ENCODE measurements at places on chromosomes 3 and 15.
A peak's percentile ranks its signal among the peaks of the same experiment; 100 is the strongest.

GRCh38 chr3:60967141-60967540 is 284.1 kb downstream of the FHIT start:
- no peak for DNase-seq

DNA sequence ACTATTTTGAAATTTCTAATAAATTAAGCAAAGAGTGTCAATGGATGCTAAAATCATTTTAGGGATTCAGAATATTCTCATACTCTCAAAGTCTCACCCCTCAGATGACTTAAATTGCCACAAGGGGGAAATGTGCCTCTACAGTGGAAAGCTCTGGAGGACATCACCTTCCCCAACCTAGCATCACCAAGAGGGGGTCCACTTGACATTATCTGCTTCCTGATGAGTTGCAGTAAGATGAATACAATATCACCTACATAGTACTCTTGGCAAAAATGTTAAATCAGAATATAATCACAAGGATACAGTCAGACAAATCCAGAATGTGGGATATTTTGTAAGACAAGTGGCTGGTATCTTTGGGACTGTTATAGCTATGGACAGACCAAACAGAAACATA is 290.1 kb downstream of the MFSD1 start:
- DNase-seq, result no peak

DNA sequence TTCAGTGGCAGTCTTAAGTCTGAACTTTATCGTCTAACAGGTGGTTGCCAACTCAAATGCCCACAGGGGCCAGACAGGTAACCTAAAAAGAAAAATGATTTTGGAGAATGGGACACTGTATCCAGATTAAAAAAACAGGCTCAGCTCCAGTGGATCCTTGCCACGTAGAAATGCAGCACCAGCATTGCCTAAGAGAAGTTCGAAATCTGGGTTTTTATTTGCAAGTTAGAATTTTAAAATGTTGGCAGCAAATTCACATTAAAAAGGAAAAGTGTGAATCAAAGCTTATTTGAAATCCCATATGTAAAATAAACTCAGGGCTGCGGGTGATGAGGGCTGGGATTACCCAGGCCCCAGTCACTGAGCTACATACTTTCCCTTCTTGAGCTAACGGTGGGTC is 408.5 kb upstream of the SUCLG2 start:
- DNase-seq, result no peak

DNA sequence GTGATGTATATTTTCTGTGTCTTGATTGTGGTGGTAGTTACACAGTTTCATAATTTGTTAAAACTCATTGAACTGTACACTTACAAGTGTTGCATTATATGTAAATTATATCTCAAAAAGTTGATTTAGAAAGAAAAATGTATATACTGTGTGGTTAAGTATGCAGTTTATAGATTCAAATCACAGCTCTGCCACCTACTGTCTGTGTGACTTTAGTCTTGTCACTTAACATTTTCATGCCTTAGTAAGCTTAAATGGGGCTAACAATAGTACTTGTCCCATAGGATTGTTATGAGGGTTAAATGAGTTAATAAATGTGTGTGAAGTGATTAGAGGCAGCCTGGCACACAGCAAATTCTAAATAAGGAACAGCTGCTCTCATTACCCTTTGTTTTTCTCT is 120.9 kb upstream of the P2RY1 start:
- no peak for DNase-seq

GRCh38 chr3:44861412-44862225 is at the start of gene TMEM42:
Gene TMEM42, plus strand, starts transcription at chr3:44861912. Its CDS starts 13 bp downstream, at chr3:44861925.
- DNase-seq, result peak; percentile 89

DNA sequence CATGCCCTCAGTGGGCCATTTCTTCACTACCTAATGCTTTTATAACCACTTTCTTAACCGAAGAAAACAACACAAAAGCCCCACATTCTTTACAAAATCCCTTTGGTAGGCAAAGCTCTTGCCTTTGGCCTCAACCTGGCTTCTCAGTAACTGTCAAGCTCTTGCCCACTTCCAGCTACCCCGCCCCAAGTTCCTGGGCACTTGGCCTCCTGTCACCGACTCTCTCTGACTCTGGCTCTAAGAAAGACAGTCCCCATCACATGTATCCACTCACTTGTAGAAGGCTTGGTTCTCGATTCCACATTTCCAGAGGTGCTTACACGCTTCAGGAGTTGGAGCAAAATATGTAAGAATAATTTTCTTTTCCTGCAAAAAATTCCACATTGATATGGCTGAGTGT is 61.1 kb downstream of the WDR76 start:
- no peak for DNase-seq

DNA sequence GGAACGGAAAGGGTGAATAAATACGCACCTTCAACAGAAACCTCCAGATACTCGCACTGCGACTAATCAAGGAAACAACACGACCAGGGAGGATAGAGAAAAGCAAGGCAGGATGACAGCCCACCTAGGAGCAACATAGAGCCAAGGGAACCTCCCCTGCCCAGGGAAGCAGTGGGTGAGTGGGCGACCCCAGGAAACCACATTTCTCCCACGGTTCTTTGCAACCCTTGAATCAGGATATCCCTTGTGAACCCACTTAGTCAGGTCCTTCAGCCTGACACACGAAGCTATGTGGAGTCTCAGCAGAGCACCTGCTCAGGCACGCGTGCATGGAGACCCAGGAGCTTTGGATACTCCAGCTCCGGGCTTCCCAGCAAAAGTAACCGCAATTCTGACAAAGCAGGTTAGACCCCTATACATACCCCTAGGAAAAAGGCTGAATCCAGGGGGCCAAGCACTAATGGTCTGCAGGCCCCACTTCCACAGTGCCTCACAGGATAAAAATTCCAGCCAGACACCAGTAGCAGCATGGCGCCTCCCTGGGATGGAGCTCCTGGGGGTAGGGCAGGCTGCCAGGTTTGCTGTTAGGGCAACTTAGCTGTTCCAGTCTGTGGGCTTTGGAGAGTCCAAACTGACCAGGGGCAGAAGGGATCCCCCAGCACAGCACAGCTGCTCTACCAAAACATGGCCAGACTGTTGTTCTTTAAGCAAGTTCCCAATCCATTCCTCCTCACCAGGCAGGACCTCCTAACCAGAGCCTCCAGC is 38.4 kb upstream of the PXYLP1 start:
- no peak for DNase-seq

GRCh38 chr3:30826531-30826942 is 67.9 kb downstream of the GADL1 start:
- no peak for DNase-seq

- DNase-seq, result no peak
These were observed 77.2 kb downstream of the CEMIP start for GRCh38 chr15:80856400-80856799.

DNA sequence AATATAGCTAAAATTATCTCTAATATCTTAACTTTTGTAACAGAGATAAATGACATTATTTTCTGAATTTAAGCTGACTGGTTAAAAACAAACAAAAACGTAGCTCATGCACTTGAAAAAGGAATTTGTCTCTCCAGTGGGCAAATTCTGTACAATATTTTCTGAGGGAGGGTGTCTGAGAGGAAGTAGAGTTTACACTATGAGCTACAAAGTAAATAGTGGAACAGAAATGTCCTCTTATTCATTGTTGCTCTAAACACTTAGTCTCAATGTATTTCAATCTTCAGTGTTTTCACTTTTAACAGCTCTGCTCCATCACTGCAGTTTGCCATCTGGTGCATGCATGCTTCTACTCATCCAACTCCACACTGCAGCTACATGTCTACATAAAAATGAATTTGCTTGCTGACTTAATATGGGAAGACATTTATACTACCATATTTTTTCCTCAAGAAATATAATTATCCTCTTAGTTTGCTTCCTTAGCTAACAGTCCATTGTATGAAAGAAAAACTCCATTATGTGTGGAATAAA is 817.4 kb upstream of the LMCD1 start:
- DNase-seq, result no peak

- no peak for DNase-seq
These were observed 141.7 kb downstream of the RPLP1 start for GRCh38 chr15:69593981-69594966.

DNA sequence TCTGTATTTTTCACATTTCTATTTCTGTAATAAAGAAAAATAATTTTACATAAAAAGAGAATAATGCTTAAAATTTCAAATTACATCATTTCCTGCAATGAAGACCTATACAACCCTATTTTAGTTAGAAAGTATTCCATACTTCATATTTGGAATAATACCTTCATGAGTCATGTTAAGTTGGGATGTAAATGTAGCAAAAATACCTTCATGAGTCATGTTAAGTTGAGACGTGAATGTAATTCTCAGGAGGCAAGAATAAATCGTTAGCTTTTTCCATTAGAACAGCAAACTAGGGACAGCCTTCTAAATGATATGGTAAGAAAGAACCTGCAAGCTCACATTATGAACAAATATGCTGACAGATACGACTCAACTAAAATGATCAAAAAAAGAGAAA is 91.9 kb downstream of the NAALADL2 start:
- no peak for DNase-seq

DNA sequence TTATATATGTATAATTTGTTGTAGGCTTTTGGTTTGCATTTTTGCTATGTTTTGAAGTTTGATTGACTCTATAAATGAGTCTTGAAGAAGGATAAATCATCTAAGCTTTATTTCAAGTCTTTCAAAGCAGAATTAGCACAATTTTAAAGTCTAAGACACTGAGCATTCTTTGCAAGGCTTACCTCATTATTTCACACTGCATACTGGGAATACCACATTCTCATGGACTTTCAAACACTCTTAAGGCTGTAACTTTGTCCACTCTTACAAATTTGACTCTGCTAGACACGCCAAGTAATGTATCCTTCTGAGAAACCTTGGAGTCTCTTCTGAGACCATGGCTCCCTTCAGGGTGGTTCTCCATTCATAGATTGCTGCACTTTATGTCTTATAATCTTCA is 281.3 kb upstream of the COL8A1 start:
- DNase-seq, result no peak

GRCh38 chr15:75090388-75090734 is 67.0 kb downstream of the PPCDC start:
- no peak for DNase-seq

GRCh38 chr3:194941360-194941955 is 255.8 kb downstream of the FAM43A start:
- no peak for DNase-seq

GRCh38 chr15:42020713-42021273 is at the start of gene PLA2G4E:
Gene PLA2G4E, minus strand, starts transcription at chr15:42021042. Its CDS starts 12 bp downstream, at chr15:42021030.
- no peak for DNase-seq

- DNase-seq, result no peak
These were observed 76.8 kb downstream of the IMPG2 start for GRCh38 chr3:101243285-101244211.

DNA sequence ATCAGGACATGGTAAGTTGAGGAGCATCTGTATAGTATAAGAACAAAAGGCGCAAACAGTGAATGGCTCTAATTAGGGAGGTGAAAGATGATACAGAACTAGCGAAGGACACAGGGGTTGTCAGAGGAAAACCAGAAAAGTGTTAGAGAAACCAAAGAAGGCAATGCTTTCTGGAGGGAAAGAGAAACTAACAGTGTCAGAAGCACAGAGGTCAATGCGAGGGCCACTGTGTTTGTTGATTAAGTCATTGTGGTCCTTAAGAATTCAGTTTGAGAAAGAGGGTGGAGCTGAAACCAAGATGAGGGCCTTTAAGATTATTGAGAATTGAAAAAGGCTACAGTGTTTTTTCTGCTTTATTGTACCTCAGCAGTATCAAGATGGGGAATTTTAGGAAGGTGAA is 28.8 kb downstream of the ATG7 start:
- no peak for DNase-seq

DNA sequence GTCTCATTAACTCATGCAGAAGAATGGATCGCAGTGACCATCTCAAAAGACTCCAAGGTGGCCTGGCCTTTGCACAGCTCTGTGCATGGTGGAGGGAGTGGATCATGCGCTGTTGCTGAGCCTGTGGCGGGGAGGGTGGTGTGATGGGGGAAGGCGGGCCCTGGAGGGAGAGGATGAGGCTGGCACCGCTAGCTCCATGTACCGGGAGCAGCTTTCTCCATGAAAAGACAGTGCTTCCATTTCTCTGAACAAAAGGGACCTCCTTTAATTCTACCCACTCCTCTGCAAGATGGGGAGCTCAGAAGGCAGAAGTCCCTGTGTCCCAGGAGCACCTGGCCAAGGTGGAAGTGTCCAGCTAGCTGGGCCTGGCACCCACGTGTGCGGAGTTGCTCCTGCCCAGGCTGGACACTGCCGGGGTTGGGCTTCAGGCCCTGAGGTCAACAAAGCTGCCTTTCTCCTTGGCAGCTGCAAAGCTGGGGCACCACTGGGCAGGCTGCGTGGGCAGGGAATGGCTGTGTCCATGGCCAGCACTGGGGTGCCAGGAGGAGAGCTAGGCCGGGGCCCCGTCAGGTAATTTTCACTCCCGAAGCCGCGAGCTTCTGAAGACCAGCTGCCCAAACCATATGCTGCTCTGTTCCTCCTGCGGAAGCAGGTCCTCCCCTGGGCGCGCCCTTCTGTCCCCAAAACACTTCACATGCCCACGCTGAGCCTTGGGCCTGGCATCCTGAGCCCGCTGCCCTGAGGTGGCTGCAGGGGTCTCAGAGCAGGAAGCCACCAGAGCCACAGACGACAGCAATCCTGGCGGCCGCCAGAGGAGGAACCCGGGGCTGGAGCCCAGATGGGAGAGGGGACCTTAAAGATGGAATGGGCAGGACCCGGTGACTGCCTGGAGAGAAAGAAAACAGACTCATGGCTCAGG is 6.4 kb downstream of the MAP6D1 start:
- DNase-seq, result no peak

- no peak for DNase-seq
These were observed 57.0 kb upstream of the MRPS22 start for GRCh38 chr3:139286825-139287224.

DNA sequence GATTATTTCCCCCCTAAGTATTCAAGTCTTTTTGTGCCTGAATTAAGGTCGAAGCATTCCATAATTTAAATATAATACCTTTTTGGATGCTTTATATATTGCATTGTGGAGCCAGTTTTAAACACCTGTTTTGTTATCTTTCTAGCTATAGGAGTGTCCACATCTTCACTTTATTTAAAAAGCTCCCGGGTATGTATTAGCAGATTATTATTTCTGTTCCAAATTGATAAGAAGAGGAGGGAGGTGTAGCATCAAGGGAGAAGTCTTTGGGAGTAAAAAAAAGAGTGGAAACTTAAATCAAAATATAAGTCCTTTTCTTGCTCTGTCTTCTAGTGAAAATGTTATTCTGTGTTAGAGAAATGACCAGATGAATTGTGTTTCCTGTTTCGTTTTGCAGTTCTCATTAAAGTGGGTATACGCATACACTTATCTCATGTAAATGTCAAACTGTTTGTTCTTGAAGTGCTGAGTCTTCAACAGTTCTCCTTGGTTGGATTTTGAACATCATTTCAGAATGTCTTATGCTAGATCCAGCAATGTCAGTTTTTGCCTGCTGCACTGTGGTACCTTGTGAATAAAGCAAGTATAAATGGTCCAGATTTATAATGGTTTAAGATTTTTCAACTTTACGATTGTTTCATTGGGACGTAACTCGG is 105.8 kb downstream of the FNDC3B start:
- DNase-seq, result no peak

Measured in H1 (cell line).